ENCODE measurements at places on chromosomes 5 and 9.

DNA sequence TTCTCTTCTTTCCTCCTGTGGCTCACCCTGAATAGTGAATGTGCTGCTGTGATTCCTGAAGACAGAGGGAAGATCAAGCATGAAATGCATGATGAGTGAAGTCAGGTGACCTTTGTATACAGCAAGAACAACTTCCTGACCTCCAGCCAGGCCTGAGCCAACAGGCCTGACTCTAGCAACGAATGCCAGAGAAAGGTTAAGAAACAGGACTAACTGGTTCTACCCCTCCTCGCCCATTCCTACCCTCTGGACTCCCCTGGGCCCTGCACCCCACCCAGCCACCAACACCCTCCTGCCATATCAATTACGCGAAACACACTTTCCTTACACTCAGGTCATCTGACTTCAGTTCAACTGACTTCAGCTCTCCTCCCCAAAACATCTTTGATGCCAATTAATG is 4.9 kb downstream of the SUSD1 start:
- DNase-seq, result no peak

DNA sequence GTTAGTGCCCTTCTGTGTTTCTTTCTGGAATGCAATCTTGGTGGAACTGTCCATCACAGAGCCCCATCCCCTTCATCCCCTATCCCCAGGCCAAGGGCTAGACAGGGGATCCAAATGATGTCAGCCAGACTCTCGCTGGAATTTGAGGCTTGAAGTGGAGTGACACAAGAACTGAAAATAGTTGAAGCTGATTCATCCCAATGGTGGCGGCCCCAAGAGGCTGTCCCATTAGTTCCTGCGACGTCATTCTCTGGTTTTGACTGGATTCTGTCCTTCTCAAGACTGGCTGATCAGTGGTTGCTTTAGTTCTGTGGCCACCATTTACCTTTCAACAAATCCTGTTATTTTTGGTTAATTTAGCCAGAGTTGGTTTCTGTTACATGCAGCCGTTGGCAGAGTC is 59.9 kb downstream of the SUB1 start:
- DNase-seq, result no peak

DNA sequence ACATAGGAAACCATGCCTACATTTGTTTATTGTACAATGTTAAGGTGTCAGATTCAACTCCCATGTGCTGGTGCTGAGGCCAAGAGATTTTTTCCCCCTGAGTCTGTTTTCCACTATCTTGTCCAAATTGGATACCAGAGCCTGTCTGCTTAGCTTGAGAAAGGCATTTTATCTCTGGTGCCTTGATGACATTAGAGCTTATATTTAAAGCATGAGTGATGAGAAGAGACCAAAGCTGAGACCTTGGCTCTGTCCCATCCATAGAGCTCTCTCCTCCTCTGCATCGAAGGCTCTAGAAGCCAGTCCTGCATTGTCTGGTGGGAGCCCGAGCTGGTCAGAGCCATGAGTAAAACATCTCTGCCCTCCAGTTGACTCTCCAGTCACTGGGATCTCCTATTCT is 10.4 kb upstream of the PPP2CA start:
- no peak for DNase-seq

DNA sequence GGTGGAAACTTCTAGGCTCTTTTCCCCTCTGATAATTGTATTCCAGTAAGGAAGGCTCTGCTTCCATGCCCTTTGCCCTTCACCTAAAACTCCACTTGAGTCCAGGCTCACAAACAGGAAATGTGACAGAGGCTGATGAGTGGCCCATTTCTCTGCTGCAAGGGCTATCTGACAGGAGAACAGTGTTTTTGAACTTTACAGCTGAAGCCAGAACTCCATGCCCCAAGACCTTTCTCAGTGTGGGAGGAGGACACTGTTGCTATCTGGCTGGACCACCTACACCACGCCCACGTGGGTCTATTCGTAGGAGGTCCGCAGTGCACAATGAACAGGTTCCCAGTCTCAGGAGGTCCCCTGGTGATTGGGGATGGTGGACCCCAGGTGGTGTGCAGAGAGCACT is 13.6 kb downstream of the GGTA1 start:
- DNase-seq, result no peak

DNA sequence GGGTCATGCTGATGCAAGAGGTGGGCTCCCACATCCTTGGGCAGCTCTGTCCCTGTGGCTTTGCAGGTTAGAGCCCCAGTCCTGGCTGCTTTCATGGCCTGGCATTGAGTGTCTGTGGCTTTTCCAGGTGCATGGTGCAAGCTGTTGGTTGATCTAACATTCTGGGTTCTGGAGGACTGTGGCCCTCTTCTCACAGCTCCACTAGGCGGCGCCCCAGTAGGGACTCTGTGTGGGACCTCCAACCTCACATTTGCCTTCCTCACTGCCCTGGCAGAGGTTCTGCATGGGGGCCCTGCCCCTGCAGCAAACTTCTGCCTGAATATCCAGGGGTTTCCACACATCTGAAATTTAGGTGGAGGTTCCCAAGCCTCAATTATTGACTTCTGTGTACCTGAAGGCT is 150.1 kb downstream of the NNT start:
- DNase-seq, result no peak

DNA sequence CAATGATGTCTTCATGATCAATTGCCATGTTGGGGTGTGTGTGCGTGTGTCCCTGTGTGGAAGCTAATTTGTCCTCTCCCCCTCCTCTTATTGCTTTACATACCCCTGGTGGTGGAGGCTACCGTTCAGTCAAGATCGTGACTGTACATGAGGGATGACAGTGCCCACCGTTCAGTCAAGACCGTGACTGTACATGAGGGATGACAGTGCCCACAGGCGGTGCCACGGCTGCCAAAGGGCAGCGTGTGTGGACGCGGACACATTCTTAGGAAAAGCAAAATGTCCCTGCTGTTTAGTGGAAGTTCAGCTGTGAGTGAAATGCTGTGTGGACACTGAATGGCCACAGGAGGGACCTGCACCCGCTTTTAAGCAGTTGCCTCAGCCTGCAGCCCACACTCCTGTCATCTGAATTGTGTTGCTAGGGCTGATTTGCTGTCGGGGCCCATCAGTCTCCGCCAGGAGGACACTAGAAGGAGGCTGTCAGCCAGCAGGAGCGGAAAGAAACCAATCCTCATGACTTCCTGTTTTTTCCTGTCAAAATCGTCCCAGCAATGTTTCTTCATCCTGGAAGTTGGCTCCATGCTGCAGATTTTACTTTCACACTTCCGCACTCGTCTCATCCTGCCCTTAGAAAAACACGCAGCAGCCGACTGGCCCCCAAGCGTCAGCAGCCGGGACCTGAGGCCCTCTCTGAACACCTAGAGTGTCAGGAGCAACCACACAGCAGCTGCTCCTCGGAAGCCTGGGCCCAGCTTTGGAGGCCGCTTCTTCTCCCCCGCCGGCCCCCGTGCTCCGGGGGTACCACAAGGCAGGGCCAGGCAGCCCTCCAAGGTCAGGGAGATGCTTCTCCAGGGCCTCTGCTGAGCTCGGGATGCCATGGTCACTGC is 9.1 kb downstream of the OR2V1 start:
- no peak for DNase-seq

DNA sequence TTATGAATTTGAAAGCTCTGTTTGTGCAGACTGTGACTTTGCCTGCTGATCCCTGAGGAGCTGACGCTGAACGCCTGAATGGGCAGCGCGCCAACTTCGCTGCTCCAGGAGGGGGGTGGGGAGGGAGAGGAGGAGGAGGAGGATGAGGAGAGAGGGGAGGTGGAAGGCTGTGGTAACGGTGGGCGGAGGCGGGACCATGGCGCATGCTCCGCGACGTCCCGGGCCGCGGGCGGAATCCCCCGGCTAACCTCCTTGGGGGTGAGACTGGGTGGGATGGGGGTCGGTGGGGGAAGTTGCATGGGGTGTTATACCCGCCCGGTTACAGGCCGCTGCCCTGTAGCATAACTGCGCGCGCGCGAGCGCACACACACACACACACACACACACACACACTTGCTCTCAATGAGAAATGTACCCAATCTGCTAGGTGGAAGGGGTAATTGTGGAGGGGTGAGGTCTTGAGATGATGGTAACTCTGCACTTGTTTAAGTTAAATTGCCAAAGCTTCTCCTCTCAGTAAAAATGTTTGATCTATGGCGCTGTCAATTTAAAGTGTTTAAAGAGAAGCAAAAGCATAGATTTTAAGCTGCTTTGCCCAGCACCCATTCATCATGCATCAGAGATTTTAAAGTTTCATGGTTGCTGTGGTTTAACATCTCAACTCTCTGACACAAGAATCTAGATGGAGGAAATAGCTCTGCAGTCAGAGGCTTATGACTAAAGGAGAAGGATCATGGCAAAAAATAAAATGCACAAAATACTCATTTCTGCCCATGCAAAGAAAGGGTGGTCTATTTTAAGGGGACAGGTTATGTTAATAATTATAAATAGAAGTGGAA is 76.6 kb upstream of the TBCA start:
- peak; percentile 3 for DNase-seq

DNA sequence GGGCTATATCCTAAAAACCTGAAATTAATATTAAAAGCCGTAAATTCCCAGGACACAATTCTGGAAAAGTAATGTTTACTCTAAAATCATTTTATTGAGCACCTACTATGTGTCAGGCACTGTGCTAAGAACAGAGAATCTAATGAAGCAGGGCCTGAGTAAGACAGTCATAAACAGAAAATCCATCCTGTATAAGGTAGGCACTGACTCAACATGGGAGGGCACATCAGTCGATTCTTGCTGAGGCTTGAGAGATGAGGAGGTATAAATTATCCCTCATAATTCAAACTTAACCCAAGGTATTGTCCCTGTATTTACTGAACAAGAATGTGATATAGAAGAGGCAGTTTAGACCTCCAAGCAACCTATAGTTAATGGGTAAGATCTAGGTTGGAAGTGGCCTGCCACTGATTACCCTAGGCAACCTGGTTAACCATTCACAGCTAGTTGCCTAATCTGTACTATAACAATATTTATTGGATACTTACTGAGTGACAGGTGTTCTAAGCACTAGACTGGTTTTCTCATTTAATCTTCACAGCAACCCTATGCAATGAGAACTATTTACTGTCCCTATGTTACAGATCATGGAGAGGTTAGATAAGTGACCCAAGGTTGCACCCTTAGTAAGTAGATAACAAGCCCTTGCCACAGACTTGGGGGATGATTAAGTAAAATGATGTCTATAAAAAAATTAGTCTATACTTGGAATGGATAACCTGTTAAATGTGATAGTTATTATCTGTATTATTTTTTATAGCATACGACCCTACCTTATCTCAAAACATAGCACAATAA is 317.7 kb downstream of the PDE4D start:
- DNase-seq, result no peak

GRCh38 chr5:142512043-142513042 is 173.5 kb downstream of the FGF1 start:
- DNase-seq, result no peak

- DNase-seq, result no peak
These were observed 258.2 kb upstream of the PIK3R1 start for GRCh38 chr5:67957374-67957773.

DNA sequence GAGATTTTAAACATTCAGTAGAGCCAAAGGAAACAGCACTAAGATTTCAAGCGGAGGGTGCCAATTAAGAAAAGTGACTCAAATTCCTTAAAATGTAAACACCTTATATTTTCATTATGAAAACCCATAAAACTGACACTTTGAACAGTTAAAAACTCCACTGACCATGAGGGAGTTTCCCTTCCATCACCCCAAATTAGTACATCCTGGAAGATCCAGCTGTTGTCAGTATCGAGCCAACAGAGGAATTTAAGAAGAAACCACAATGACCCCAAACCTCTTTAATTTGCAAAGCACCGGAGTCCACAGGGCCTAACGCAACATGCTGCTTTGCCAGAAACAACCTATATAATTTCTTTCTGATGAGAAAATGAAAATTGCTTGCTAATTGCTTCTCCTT is 41.3 kb downstream of the ROR2 start:
- DNase-seq, result no peak

- DNase-seq, result peak; percentile 97
These were observed at the start of the genes CERT1 and POLK for GRCh38 chr5:75511435-75512382. TSS of gene CERT1 (minus strand) at chr5:75511629. CDS start at chr5:75511207, 422 bp downstream. TSS of gene POLK (plus strand) at chr5:75511891.

GRCh38 chr5:149824120-149824519 is 94.0 kb downstream of the PPARGC1B start:
- DNase-seq, result no peak

- DNase-seq, result no peak
These were observed 150.9 kb upstream of the LHFPL2 start for GRCh38 chr5:78799266-78800017.

DNA sequence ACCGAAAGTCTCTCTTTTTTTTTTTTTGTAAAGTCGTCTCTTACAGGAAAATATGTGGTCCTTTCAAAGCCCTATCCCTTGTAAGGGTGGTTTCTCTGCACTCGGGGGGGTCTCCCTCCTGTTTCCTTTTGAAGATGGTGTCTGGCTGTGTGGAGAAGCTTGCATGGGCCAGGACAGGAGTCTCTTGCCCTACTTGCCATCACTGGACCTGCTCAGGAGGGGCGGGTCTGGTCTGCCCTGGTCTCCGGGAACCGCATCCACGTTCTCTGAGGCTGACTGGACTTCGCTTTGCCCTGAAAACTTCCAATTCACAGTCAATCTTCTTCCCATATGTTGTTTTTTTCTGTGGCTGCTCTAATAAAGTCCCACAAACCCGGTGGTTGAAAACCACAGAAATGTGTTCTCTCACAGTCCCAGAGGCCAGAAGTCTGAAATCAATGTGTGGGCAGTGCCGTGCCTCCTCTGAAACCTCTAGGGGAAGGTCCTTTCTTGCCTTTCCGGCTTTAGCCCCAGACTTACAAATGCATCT is 92.9 kb upstream of the IER5L start:
- DNase-seq, result no peak

DNA sequence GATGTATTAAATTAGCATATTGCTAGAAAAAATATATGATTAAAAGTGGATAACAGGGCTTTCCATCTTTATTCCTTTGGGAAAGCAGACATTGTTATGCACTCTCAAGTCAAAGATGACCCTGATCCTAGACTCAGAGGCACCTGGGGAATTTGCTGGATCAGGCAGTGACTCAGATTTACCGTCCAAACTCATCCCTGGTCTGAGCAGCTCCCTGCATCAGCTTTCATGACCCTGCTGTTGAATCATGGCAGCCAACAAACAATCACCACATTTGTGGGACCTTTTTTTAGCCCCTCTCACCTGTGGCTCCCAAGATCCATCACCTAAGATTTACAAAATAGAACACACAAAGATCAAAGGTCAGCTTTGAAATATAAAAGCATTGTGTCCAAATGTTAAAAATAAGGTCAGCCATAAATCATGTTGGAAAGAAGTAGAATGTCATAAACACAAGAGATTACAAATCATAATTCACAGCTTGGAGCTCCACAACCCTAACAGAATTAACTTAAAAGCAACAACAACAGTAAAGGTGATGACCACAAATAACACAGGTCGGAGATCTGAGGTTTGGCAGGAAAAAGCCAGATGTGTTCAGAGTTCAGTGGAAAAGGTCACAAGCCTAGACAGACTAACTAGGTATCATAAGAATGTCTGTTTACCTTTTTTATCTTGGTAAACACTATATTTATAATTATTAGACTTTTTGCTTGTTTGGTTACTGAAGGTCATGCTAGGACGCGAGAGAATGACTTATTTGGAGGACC is 55.5 kb downstream of the ZFAND5 start:
- DNase-seq, result no peak

DNA sequence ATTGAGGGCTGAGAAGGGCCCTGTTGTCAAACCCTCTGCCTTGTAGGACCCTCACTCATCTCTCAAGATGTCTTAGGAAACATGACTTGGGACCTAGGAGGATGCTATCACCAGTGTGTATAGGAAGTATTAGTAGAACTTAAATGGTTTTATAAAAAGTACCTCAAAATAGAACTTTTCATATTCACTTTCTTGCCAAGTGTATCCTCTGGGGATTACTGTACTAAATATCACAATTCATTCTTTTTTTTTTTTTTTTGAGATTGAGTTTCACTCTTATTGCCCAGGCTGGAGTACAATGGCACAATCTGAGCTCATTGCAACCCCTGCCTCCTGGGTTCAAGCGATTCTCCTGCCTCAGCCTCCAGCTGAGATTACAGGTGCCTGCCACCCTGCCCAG is 56.2 kb downstream of the ARHGEF28 start:
- DNase-seq, result no peak

Data from stimulated activated naive CD4-positive, alpha-beta T cell treated with Interleukin-2 at 50 U/mL for 16 hours (primary cell).